Psoas muscle (tissue), 8 donors: ENCODE measurements at places on chromosomes 6 and 20. TPM values are rescaled to one million over a fixed set of nuclear protein-coding genes. Genes with fewer than 3 reads are reported as not detected.
A peak's percentile ranks its signal among the peaks of the same experiment; 100 is the strongest.

DNA sequence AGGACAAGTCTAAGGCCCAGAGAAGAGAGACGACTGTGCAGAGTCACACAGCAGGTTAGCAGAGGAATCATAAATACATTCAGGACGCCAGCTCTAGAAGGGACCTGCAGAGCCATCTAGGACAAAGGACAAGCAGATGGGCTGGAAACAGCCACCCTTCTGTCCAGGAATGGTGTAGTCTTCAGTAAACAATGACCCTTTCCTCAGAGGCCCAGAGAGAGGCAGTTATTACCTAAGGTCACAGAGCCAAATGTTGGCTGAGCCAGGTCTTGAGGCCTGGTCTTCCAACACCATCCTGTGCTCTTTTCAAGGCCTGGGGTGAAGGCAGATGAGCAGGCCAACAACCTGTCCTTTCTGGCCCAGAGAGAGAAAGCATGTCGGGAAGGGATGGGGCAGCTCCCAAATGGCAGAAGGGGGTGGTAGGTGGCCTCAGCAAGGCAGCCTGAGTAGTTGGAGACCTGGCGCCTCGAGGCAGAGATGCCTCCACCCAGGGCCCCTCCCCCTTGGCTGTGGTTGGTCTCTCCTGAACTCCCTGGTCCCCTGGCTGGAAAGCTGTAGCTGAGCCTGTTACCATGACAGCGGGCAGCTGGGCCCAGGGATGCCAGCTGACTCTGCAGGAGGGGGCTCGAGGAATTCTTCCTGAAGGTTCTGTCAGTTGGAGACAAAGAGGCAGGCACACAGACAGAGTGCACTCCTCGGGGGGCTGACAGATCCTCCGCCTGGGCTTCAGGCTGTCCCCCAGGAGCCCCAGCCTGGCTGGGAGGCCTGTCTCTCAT lies 24.8 kb downstream of the EPB41L1 start:
- no peaks in the 10 kb centered on the region for H3K27me3 ChIP-seq
- DNase-seq, result no peak
- H3K36me3 ChIP-seq, result no peaks in the 10 kb centered on the region
- H3K27ac ChIP-seq, result no peak overlapping the region
- H3K4me1 ChIP-seq, result no peaks in the 10 kb centered on the region
- H3K4me3 ChIP-seq, result no peak overlapping the region

Gene NUS1
- total RNA-seq, result 15.8 TPM

DNA sequence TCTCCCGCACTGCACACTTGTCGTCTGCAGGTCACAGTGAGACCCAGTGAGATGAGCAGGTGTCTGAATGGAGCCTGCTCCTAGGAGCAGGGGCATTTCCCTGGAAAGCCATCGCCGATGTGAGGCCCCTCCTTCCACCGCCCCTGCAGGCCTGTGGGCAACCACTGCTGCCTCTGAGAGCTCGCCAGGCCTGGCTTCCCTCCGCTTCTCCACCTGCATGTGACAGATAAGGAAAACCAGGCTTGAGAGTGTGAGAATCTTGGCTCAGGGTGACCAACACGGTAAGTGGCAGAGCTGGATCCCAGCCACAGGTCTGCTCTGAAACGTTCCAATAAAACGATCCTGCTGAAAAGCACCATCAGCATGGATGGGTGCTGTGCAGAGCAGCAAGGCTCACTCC lies 332.8 kb downstream of the CDH4 start:
- H3K27me3 ChIP-seq, result peaks cover 2% of the 10 kb centered on the region
- H3K36me3 ChIP-seq, result no peaks in the 10 kb centered on the region
- no peak overlapping the region for H3K27ac ChIP-seq
- no peaks in the 10 kb centered on the region for H3K4me1 ChIP-seq
- peak; percentile 32 for DNase-seq

DNA sequence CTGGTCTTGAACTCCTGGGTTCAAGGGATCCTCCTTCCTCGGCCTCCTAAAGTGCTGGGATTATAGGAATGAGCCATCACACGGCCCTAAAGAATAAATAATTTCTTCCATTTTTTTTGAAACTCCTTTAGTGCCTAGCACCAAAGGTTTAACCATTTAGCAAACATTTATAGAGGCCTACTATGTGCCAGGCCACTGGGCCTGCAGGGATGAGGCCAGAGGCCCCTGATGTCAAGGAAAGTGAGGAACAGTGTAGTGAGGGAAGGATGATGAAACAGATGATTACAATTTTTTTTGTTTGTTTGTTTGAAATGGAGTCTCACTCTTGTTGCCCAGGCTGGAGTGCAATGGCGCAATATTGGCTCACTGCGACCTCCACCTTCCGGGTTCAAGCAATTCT lies 33.8 kb downstream of the ZNF341 start:
- H3K27me3 ChIP-seq, result no peaks in the 10 kb centered on the region
- DNase-seq, result no peak
- no peak overlapping the region for H3K27ac ChIP-seq
- H3K4me1 ChIP-seq, result no peaks in the 10 kb centered on the region
- H3K4me3 ChIP-seq, result no peak overlapping the region

DNA sequence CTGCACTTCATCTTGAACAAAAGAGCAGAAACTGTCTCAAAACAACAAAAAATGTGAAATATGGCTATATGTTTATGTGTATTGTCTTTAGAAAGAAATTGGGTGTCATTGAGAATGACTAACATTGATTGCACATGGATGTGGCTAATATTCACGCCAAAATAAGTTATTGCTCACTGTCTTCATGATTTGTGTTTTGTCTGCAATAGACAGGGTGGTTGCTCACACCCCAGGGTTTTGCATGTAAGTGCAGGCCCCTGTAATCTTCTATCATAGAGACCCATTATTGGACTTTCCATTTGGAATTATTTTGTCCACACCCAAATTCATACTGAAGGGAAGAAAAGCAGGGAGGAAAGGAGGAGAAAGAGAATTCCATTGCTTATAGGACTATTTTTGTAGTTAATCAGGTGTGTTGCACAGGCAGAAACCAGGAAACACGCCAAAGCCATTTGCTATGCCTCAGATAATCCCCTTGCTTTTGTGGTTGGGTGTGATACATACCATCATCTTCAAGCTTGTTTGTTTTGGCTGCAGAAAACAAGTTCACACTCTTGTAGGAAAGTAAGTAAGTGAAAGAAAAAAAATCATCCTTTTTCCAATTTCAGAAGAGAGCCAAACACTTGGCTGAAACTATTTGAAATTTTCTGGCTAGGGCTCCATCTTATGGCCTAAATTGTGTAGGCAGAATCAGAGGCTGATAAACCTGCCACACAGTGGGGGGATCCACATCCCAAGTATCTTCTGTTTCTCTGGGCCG lies 214.1 kb downstream of the COL12A1 start:
- DNase-seq, result no peak
- no peak overlapping the region for H3K27ac ChIP-seq
- no peak overlapping the region for H3K4me3 ChIP-seq
- H3K4me1 ChIP-seq, result no peaks in the 10 kb centered on the region
- H3K27me3 ChIP-seq, result no peaks in the 10 kb centered on the region

GRCh38 chr6:150877928-150878327 lies 12.4 kb downstream of the MTHFD1L start:
- no peak overlapping the region for H3K27ac ChIP-seq
- peaks cover 10% of the 10 kb centered on the region for H3K4me1 ChIP-seq
- H3K36me3 ChIP-seq, result no peaks in the 10 kb centered on the region
- H3K4me3 ChIP-seq, result no peak overlapping the region

Gene RANBP9
- 63.4 TPM for total RNA-seq

- H3K27me3 ChIP-seq, result no peaks in the 10 kb centered on the region
- no peak for DNase-seq
- no peak overlapping the region for H3K4me3 ChIP-seq
- no peaks in the 10 kb centered on the region for H3K4me1 ChIP-seq
These were observed 52.5 kb downstream of the RBL1 start for GRCh38 chr20:37042986-37043972.

Gene MOG
- not detected for total RNA-seq

Gene ASIP
- total RNA-seq, result not detected

GRCh38 chr6:165922309-165922794 lies 245.3 kb downstream of the TBXT start:
- H3K36me3 ChIP-seq, result no peaks in the 10 kb centered on the region
- DNase-seq, result no peak
- no peak overlapping the region for H3K27ac ChIP-seq
- no peaks in the 10 kb centered on the region for H3K27me3 ChIP-seq
- H3K4me3 ChIP-seq, result no peak overlapping the region

DNA sequence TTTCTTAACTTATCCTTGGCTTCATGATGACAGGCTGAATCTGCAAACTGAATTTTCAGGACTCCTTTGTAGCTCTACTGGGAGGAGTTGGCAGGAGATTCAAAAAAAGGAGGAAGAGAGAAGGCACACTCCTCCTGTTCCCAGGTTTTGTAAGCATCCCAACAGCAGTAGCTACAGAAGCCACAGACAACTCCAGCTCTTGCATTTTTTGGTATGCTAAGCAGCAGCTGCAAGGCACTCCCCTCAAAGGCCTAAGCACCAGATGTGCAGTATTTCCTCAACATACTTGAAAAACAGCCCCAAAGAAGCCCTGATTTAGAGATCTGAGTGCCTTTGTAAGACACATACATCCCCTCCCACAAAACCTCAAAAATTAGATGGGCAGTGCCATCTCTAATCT lies 328.6 kb upstream of the SYNCRIP start:
- H3K27me3 ChIP-seq, result no peaks in the 10 kb centered on the region
- no peaks in the 10 kb centered on the region for H3K36me3 ChIP-seq
- H3K27ac ChIP-seq, result no peak overlapping the region

DNA sequence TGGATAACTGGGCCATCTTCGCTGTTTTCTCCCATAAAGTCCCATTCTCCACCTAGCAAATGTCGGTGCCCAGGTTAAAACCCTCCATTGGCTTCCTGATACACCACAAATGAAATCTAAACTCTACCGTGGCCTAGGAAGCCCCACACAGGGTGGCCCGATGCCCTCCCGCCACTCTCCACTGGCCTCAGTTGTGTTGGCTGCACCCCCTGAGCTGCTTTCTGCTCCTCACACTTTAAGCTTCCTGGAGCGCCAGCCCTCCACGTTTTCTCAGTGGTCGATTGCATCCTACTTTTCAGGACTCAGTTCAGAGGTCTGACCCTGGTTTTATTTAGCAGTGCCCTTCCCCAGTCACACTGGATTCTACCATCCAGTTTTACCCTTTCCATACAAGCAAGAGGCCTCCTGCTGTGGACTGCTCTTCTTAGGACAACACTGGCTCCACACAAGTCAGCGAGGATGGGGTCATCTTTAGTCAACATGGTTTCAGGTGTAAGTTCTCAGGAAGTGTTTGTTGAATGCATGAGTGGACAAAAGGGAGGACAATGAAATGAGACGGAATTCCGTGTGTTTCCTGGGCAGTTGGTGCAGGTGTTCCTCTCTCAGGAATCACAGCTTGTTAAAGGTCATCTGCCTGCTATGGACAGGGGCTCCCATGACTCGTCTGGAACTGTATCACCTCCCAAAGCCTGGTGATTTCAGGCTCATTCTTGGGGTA lies 124.1 kb downstream of the SULF2 start:
- no peaks in the 10 kb centered on the region for H3K27me3 ChIP-seq
- H3K27ac ChIP-seq, result no peak overlapping the region
- no peak overlapping the region for H3K4me3 ChIP-seq
- DNase-seq, result no peak

Gene TBX18
- 0.88 TPM for total RNA-seq

DNA sequence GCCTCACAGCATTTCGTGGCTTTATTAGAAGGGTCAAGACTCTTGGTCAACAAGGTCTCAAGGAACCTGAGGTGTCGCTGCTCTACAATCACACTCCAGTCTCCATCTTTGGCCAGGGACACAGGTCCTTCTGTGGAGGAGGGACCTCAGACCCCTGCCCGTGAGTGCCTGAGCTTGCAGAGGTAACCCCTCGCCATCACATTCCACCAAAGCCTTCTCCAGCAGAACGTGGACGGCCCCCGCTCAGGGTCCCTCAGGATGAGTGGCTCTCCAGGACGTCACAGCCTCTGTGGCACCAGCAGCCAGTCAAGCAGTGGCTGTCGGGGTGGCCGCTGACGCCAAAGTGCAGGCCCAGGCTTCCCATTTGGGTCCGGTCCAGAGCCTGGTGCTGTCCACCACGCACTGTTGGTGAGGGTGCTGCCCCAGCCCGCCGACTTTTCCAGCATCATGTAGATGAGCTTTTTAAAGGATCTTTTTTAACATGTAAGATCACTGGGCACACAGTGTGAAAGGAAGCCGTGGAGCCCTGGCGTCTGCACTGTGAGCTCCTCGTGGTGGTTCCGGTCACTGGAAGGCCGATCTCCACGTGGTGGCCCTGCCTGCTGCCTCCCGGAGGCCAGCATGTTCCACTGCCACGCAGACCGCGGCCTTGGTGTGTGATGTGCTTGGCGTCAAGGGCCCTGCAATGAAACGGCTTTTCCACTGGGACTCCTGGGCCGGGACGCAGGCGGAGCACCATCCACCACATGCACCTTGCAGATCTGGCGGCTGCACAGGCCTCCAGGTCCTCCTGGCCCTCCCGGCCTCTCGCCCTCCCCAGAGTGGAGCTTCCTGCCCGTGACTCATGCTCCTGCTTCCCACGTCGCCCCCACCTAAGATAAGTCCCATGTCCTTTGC lies 8.3 kb upstream of the KIF25 start:
- no peak overlapping the region for H3K27ac ChIP-seq
- H3K27me3 ChIP-seq, result no peaks in the 10 kb centered on the region
- H3K36me3 ChIP-seq, result no peaks in the 10 kb centered on the region
- no peak for DNase-seq
- no peak overlapping the region for H3K4me3 ChIP-seq

DNA sequence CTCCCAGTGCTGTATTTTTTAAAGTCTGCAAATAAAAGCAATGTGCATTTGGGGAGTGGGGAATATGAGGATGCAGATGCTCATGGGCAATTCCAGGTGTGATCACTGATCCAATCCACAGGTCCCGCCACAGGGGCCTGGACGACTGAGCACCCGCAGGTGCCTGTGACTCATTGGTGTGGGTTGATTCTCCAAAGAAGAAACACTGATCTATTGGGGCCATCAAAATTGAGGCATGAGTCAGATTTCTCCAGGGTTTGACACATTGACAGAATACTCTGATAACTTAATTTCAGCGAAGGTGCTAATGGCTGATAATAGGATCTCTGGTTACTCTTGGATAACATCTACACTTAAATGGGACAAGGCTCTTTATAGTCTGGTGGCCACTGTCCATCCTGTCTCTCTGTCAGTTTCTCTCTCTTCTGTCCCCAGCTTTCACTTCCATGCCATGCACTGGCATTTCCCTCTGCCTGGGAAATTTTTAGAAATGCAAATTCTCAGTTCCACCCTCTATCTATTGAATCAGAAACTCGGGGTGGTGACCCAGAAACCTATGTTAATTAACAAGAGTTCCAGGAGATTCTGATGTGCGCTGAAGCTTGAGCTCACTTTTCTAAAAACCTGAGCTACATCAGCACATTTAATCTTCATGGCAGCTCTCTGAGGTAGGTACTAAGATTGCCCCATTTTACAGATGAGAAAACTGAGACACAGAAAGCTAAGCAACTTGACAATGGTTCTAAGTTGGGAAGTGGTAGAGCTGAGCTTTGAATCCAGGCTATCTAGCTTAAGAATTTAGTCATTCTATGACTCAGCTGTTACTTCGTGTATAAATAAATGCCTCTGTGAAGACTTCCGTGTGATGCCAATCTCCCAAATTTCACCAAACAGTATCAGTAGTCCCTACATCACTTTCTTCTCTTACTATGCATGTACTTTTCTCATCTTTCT lies 10.2 kb upstream of the RCAN2 start:
- no peak for DNase-seq
- H3K4me1 ChIP-seq, result peaks cover 12% of the 10 kb centered on the region
- H3K27ac ChIP-seq, result no peak overlapping the region
- H3K4me3 ChIP-seq, result no peak overlapping the region

Gene EPB41L1
- 10.5 TPM for total RNA-seq

Gene ARHGAP18
- total RNA-seq, result 5.5 TPM

- DNase-seq, result no peak
- H3K36me3 ChIP-seq, result no peaks in the 10 kb centered on the region
- H3K4me3 ChIP-seq, result no peak overlapping the region
- no peaks in the 10 kb centered on the region for H3K27me3 ChIP-seq
- no peaks in the 10 kb centered on the region for H3K4me1 ChIP-seq
These were observed 64.3 kb upstream of the CITED2 start for GRCh38 chr6:139438775-139439174.

Gene APCDD1L
- 0.14 TPM for total RNA-seq
